ENCODE measurements at places on chromosomes 4 and X. TPM values are rescaled to one million over a fixed set of nuclear protein-coding genes. Genes with fewer than 3 reads are reported as not detected.

HPF1 gene
- 26.5 TPM for total RNA-seq

SLC30A9 gene
- 41.8 TPM for total RNA-seq

GAGE1 gene
- total RNA-seq = not detected

C1QTNF7 gene
- 0.18 TPM for total RNA-seq

GUCY1B1 gene
- 7.0 TPM for total RNA-seq

AFF2 gene
- total RNA-seq = 6.6 TPM

RNF212 gene
- total RNA-seq = 6.9 TPM

GAGE12E gene
- not detected for total RNA-seq

All from fibroblast of the aortic adventitia (primary cell).